ENCODE measurements at places on chromosomes 7 and 10. TPM values are rescaled to one million over a fixed set of nuclear protein-coding genes. Genes with fewer than 3 reads are reported as not detected.

DNA sequence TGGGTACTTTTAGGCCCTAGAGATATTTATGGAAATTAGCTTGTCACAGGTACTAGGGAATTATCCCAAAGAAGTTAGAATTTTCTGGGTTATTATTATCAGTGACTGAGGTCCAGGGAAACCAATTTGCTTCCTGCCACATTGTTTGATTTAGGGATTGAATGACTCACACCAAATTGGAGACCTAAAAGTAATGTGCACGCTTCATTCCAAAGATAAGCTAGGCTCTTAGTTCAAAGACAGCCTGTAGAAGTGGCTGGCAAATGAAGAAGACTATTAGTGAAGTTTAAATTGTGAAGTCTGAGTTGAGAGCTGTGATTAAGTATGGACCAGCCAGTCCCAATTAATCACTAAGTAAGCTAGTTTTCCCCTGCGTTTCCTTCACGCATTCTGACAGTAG, 188.1 kb upstream of the MYO3A start:
- DNase-seq: no peak

DNA sequence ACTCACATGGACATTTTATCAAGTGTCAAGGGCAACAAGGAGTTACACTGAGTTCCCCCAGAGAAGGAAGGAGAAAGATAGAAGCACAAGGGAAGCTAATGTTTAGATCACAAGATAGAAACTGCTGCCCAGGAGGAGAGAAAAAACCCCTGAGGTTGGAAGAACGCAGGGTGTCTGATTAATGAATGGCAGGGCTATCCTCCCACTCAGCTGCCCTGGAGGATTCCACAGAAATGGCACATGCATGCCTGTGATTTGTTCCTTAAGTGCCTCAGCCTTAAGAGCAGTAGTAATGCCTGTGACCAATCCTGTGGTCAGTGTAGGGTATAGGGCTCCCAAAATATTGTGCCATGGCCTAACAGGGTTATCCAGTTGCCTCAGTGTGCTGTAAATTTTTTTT, 20.2 kb downstream of the DNAJB9 start:
- DNase-seq: no peak

- DNase-seq: no peak
Measured at GRCh38 chr10:112958275-112958995, 8.4 kb downstream of the TCF7L2 start.

- DNase-seq: peak; percentile 81
Measured at GRCh38 chr10:71383972-71384687, 12.6 kb upstream of the CDH23 start.

The EGR2 gene
- 1.0 TPM for total RNA-seq

The SPAG6 gene
- not detected for total RNA-seq

The LIPM gene
- total RNA-seq: not detected

The SPDYE8 gene
- total RNA-seq: not detected

DNA sequence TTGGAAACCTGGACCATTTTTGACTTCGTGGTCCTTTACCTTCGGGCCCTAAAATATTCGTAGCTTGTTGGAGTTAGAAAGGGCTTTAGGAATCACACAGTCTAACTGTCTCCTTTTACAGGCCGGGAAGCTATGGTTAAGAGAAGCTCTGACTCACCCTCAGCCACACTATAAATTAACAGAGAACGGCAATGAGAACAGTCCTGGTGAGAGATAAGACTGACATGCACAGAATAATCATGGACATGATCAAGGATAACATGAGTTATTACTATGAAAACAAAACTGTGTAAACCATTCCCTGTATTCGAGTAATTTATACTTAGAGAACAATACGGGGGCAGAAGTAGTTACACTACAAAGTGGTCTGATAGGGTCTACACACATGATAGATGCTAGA, 162.5 kb upstream of the MALRD1 start:
- no peak for DNase-seq

The MACROH2A2 gene
- 5.7 TPM for total RNA-seq

GRCh38 chr7:132133501-132133900, 442.8 kb downstream of the PLXNA4 start:
- no peak for DNase-seq

The TSC22D4 gene
- 16.1 TPM for total RNA-seq

The GNG11 gene
- total RNA-seq: 8.0 TPM

- no peak for DNase-seq
Measured at GRCh38 chr10:88213065-88213605, 349.7 kb downstream of the PTEN start.

DNA sequence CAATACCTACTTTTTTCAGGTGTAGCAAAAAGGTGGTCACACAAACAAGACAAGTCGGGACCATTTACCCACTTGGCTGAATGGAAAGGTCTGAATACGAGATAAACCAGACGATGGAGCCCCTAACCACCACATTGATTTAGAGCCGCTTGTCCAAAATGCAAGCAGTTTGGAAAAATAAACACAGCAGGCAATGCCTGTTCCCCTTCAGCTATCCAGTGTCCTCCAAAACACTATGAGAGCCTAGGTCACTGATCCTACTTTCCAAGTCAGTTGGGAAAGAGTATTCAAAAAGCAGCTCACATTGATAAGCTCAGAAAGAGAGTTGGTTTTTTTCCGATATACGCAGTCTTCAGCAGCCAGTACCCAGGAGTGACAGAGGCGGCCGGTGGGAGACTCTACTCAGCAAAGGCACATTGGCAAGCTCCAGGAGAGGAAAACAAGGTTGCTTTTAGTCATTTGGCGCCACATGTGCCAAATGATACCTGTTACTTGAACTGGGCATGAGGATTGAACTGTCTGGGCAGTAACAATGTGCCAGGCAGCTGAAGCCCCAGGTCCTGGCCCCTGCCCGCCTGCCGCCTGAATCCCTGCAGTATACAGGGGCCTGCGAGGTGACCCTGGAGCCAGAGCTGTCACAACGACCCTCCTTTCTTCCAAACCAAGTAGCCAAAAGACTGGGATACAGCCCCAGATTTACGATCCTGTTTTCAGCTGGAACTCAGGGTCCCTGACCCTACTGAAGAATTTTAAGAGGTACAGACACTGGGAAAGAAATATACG, 109.8 kb downstream of the PIP4K2A start:
- no peak for DNase-seq

GRCh38 chr10:5606321-5606720, 60.1 kb downstream of the ASB13 start:
- DNase-seq: peak; percentile 12

GRCh38 chr10:92284112-92284704, 6.7 kb downstream of the CPEB3 start:
- DNase-seq: no peak

The PCLO gene
- 0.46 TPM for total RNA-seq

DNA sequence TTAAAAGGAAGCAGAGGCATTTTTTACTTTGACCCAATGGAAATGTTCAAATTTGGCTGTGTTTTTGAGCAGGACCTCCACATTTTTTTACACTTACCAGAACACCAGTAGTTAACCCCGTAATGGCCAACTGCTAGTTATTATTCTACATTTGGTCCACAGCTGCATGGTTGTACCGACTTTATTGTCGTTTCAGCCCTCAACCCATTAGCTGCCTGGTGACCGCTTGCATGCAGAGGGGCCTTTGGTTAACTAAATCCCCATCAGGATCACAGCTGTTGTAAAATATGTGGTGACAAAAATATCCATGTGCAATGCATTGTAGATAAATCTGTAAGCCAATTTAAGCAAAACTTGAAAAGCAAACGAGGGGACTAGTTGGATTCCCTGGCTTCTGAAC, 342.2 kb upstream of the MEOX2 start:
- no peak for DNase-seq

GRCh38 chr7:28104041-28104541, 76.5 kb downstream of the JAZF1 start:
- no peak for DNase-seq

- DNase-seq: no peak
Measured at GRCh38 chr7:74199551-74200355, 10.1 kb upstream of the LAT2 start.

DNA sequence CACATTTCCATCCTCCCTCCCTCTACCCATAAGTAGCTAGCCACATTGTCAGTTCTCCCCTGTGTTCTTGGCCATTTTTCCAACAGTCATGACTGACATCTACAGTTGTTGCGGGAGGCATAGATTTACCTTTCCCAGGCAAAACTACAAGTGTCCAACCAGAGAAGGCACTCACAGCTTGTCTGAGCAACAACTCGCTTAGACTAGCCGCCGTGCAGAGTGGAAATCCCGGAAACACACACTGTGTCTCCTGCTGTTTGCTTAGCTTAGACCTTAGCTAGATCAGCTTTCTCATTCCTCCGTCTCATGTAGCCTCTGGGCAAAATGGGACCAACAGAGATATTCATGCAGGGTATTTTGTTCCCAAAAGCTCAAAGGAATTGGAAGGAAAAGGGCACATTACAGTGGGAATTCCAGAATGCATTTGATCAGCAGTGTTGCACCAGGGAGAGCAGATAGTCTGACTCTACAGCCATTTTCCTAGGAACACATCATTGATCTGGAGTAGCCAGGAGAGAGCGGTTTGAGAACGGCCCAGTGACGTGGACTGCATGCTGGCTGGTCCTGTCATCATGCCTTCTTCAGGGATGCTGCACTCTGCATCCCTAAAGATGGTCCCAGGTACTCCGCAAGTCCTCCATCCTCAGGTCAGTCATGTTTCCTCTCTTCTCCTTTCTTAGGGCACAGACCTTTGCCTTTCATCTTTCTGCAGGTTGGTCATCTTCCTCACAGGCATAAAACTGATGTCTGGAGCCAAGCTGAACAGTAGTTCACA, 89.4 kb downstream of the C10orf90 start:
- DNase-seq: no peak

The RSPH10B gene
- not detected for total RNA-seq

DNA sequence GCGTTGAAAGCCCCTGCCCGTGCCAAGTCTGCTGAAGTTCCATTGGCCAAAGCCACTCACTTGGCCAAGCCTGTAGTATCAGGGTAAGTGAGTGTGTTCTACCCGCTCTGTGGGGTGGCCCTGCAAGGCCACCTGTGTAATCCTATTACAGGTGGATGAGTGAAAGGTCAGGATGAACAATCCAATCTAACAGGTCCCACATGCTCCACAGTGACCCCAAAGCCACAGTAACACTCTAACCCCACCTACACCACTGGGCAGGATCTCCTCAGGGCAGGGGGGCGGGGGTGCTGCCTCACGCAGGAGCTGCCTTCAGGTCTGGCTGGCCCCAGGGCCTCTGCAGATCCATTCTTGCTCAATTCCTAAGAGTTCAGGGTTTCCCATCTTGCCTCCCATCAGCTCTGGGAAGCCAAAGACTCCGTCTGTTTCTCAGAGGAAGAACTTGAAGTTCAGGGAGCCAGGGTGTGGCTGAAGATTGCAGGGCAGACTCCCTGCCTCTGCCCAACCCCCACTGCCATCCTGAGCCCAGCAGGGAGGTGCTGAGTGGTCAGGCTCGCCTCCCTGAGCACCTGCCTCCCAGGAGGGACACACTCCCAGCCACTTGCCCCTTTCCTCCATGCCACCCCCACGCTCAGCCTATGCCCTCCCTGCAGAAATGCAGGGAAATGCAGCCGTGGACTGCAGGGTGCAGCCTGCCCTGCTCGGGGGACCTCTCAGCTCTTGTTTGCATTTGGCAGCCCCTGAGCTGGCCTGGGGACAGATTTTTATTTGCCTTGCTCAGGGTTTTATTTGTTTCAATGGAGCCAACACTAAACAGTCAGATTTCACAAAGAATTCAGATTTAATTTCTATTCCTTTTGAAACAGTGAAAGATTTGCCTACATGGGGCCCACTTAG, 9.8 kb upstream of the COMTD1 start:
- no peak for DNase-seq

DNA sequence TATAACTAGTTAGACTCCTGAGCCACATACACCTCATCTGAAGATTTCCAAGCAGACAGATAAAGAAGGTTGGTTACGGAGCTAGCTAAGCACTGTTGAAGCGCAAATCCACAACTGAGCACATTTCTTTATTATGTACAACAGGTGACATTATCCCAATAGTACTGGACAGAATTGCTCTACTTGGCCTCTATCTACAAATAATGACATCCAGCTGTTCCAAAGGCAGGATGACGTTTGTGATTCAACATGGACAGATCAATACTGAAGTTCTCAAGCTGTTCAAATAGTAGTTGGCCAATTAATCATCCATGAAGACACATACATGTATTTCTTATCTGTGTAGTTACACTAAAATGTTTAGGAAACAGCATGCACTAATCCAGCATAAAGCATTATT, 101.0 kb downstream of the UBE2H start:
- DNase-seq: no peak

- peak; percentile 87 for DNase-seq
Measured at GRCh38 chr7:101815826-101816594, 1.4 kb upstream of the CUX1 start.

The GIMAP4 gene
- total RNA-seq: 14.2 TPM

The TRPV5 gene
- not detected for total RNA-seq

The NOD1 gene
- total RNA-seq: 3.3 TPM

The GSTO2 gene
- total RNA-seq: 1.4 TPM

DNA sequence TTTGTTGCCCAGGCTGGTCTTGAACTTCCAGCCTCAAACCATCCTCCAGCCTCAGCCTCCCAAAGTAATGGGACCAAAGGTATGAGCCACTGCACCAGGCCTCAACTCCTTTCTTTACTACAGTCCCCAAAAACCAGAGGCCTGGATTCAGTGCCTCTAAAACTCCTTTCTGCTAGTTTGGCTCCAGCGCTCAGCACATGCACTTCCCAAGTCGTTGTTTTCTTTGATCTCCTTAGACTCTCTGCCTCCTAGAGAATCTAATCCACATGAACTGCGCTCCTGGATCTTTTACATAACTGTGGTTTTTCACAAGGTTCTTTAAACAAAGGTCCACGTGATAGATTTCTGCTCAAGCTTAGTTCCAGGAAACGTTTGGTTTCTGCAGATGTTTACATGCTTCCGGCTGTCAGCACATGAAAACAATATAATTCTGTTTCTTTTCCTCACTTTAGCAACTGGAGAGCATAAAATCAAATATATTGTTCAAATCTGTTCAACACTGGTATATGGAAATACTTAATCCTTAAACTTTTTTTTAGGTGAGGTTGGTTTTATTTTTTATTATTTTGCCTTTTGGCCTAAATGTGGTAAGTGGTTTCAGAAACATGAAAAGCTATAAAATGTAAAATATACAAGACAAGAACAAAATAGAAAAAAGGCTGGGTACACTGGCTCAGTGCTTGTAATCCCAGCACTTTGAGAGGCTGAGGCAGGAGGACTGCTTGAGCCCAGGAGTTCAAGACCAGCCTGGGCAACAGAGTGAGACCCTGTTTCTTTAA, 270.5 kb upstream of the MKLN1 start:
- DNase-seq: no peak

The TMEM196 gene
- not detected for total RNA-seq

GRCh38 chr7:36945612-36946400, 221.5 kb upstream of the AOAH start:
- no peak for DNase-seq

The LLCFC1 gene
- not detected for total RNA-seq

GRCh38 chr7:141071260-141071854, 2.5 kb upstream of the TMEM178B start:
- DNase-seq: peak; percentile 35

- DNase-seq: no peak
Measured at GRCh38 chr7:133458688-133459087, 205.8 kb downstream of the EXOC4 start.

- peak; percentile 42 for DNase-seq
Measured at GRCh38 chr10:132521466-132522102, 16.0 kb upstream of the INPP5A start.

The CYP2C19 gene
- total RNA-seq: not detected

Data from psoas muscle (tissue), 8 donors.